Nephron progenitor cell (in vitro differentiated cells): ENCODE measurements at places on chromosomes 7 and 10.

- no peak for DNase-seq
Measured at GRCh38 chr10:101769541-101770180, 6.3 kb downstream of the FGF8 start.

- no peak for DNase-seq
Measured at GRCh38 chr10:7107285-7107684, 303.5 kb downstream of the SFMBT2 start.

- no peak for DNase-seq
Measured at GRCh38 chr10:13183625-13184024, 22.3 kb downstream of the MCM10 start.

GRCh38 chr7:19009241-19009935 lies 108.0 kb downstream of the TWIST1 start:
- no peak for DNase-seq

DNA sequence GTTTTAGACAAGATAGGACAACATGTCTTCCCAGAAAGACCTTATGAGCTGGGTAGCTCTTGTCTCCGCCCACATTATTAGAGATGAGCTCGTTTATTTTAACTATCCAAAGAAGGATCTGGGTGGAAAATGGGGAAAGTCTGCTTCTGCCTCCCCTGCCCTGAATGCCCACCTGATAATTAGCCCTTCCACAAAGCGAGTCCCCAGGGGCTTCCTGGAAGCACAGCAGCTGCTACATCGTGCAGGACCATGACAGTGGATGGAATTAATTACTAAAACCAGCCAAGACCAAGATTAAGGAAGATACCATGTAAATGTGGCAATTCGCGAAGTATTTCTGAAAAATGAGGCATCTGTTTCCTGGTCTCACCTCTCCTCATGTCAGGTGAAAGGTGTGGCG lies 374.4 kb downstream of the PAXIP1 start:
- DNase-seq, result no peak

DNA sequence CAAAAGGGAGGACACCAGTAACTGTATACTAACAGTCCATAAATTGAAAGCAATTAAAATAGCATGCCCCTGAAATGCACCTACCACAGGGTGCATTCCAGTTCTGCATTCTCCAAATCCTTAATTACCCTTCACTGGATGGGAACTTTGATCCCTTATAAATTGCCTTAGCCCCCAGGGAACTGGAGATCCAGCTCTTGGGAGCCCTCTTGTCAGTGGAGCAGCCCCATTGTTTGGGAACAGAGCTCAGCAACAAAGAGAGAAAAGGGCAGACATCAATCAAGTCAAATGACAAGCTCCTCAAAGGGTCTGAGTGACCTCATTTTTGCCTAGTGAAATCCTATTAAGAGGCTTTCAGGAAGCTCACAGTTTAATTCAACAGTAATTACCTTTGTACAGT lies 472.6 kb downstream of the XPNPEP1 start:
- peak; percentile 52 for DNase-seq

GRCh38 chr7:105493196-105493922 lies 28.7 kb downstream of the PUS7 start:
- DNase-seq, result no peak

DNA sequence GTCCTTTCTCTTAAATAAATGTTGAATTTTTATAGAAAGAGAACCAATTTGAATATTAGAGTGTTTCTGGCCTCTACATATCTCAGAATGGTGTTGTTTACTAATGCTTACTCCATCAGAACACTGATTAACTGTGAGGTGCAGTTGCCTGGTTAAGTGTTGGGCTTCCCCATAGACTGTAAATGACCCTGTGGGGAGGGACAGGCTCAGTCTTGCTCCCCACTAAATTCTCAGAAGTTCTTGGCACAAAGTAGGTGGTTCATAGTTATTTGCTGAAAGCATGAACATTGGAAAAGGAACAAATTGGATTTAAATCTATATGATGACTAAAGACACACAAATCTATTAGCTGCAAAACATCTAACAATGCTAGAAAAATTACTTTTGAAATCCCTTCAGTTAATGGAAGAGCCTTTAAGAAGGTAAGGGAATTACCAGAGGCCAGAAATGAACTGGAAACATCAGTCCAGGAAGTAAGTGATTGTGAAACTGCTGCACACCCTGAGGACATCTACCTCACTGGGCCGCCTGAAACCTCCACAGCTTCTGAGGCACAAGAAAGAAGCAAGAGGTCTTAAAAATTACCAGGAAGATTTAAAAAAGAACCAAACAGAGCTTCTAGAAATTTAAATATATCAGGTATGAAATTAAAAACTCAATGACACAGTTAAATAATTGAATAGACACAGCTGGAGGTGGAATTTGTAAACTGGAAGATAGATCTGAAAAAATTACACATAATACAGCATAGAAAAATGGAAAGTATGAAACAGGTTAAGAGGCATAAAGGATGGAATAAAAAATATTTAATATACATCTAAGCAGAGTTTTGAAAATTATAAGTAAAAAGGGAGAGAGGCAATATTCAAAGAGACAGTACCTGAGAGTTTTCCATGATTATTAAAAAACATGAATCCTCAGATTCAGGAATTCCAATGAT lies 17.8 kb upstream of the COMTD1 start:
- no peak for DNase-seq

GRCh38 chr7:119711104-119711503 lies 561.9 kb upstream of the KCND2 start:
- DNase-seq, result no peak

DNA sequence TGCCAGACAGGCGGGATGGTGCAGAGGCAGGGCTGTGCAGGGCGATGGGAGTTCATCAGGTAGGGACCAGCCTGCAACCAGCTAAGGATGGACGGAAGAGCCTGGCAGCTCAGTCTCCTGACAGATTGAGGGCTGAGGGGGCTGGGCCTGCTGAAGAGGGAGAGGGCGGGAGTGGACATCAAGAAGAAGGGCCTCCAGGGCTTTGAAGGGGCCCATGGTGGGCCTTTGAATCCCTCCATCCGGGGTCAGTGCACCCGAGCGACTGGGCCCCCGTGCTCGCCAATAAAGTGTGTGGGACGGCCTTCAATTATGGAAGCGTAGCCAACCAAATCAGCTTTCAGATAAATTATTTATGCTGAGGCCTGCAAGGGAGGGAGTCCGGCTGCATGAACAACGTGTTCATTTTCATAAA lies 431.2 kb downstream of the RPS24 start:
- peak; percentile 37 for DNase-seq

- no peak for DNase-seq
Measured at GRCh38 chr10:72056113-72056512, 32.2 kb downstream of the SPOCK2 start.

- DNase-seq, result no peak
Measured at GRCh38 chr7:17229228-17229627, 69.2 kb upstream of the AHR start.

DNA sequence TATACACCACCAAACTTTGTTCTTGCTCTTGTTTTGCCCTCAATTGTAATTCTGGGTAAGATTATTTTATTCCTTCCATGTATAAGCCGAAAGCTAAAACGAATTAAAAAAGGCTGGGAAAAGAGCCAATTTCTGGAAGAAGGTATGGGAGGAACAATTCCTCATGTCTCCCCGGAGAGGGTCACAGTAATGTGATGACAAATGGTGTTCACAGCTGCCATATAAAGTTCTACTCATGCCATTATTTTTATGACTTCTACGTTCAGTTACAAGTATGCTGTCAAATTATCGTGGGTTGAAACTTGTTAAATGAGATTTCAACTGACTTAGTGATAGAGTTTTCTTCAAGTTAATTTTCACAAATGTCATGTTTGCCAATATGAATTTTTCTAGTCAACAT lies 12.5 kb upstream of the CFAP69 start:
- DNase-seq, result no peak

DNA sequence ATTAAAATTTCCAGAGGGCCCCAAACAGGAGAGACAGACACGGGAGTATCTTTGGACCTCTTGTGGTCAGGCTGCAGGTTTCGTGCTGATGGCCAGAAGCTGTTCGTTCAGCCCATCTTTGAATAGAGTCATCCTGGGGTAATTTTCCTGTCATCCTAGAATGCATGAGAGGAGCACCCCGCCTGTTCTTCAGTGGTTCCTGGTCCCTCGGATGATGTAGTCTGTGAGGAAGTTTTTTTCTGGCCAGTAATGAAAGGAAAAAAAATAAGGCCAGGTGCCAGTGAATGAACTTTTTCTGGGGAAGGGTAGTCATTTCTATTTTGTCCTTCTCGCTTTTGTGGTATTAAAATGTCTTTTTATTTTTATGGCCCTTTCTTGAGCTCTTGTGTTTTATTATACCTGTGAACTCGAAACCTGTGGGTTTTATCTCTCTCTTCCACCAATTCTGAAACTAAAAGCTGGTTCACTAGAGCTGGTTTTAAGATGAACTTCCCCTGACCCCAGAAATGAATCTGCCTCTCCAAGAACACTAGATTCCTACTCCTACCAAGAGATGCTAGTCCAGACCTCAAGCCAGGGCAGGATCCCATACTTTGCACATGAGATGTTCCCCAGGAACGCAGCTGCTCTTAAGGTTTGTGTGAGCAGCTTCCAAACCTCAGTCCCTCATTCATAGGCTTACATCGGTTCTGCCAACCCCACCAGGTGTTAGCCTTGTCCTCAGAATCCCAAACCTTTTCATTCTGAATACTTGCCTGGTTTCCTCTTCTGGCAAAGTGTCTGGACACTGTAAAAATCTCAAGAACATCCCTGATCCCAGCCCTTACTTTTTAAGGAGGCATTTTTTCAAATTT lies 15.4 kb upstream of the MEST start:
- DNase-seq, result no peak

- no peak for DNase-seq
Measured at GRCh38 chr7:2843711-2844152, 376 bp downstream of the GNA12 start.

- no peak for DNase-seq
Measured at GRCh38 chr7:1355568-1356340, 103.5 kb downstream of the MICALL2 start.

GRCh38 chr7:135420786-135421185 lies 89.1 kb downstream of the CNOT4 start:
- DNase-seq, result no peak

GRCh38 chr7:45940939-45941338 lies 19.9 kb upstream of the IGFBP3 start:
- DNase-seq, result no peak

GRCh38 chr10:95430231-95430951 lies 130.8 kb downstream of the SORBS1 start:
- DNase-seq, result peak; percentile 48

GRCh38 chr7:124399941-124400340 lies 365.7 kb downstream of the GPR37 start:
- DNase-seq, result no peak

DNA sequence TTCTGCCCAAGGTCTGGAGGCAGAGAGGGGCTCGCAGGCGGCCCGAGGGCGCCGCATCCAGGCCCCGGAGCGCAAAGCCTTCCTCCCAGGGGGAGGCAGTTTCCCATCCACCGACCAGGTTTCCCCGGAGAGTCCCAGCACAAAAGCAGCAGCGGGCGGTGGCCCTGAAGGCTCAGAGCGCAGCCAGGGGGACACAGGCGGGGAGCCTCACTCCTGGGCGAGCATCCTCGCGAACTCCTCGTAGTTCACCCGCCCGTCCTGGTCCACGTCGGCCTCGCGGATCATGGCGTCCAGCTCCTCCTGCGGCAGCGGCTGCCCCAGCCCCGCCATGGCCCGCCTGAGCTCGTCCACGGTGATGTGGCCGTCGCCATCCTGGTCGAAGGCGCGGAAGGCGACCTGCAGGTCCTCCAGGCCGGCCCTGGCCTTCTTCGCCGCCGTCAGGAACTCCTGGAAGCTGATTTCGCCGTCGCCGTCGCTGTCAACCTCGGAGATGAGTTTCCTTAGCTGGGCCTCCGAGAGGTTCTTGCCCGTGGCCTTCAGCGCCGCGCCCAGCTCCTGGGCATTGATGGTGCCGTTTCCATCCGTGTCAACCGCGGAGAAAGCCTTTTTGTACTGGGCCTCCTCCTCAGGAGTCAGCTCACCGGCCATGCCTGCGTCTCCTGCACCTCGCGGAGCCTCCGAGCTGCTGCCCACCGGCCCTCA lies 428 bp downstream of the CALML5 start:
- no peak for DNase-seq

- DNase-seq, result no peak
Measured at GRCh38 chr7:152173372-152174070, 148.0 kb downstream of the GALNT11 start.

GRCh38 chr7:151126491-151127137 lies 40.3 kb downstream of the AGAP3 start:
- no peak for DNase-seq

DNA sequence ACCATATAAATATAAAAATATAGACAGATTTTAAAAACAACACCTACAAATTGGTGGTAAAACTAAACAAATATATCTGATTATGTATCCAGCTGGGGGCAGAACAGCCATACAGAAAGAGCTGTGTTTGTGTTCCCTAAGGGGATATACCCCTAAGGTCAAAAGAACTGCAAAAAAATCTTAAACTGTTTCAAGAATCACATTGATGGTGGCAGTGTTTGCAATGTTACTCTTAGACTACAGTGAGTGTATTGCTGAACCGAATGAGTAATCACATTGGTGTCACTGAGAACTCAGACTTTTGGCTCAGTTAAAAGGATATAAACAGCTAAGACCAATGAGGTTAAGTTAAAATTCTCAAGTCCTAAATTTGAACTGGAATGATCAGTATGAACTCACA lies 27.1 kb upstream of the PTPRN2 start:
- no peak for DNase-seq

DNA sequence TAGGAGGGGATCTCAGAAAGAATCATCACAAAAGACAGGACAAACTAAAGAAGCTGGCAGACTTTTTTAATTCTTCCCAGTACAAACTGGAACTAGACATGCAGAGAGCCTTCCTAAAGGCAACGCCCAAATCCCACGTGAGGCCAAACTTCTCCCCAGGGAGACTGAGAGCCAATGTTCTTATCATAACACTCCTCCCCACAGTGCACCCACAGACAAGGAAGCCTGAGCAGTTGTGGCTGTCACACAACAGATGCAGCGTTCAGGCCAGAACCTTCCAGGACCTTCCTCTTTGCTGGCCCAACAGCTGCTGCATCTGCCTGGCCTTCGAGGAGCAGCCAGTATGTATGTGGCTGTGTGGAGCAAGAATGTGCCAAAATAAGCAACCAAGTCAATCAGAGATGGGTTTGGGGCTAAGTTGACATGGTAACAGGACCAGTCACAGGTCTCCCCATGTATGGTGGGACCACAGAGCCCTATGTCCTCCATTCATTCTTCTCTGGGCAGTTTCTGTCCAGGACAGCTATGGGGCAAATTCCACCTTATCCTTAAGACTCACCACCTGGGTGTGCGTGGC lies 34.9 kb downstream of the SRPK2 start:
- no peak for DNase-seq

DNA sequence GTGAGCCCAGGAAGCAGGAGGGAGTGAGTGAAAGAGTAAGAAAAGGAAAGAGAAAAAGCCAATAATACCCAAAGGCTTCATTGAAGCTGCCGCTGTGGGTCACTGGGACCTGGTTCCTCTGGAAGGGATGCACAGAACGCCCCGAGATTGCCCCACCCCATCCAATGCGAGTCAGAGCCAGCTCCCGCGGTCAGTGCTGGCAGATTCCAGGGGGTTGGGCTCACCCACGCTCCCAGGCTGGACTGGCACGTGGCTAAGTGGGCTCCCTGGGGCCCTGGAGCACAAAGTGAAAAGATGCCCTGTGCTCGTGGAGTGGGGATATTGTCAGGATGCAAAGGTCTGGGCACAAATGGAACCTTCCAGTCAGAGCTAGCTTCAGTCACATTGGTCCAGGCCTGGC lies 117.0 kb downstream of the OAT start:
- no peak for DNase-seq
